Activated naive CD8-positive, alpha-beta T cell treated with anti-CD3 and anti-CD28 coated beads, Interleukin-2, amount 10 ng/mL, durations not matched to agents 7 days and 5 days (primary cell): ENCODE measurements at places on chromosomes 13 and 19. TPM values are rescaled to one million over a fixed set of nuclear protein-coding genes. Genes with fewer than 3 reads are reported as not detected.
A peak's percentile ranks its signal among the peaks of the same experiment; 100 is the strongest.

The TMC4 gene
- 3.0 TPM for total RNA-seq

The PTOV1 gene
- total RNA-seq: 99.7 TPM

The CALR3 gene
- total RNA-seq: not detected

The ZNF382 gene
- 15.6 TPM for total RNA-seq

The PRKCG gene
- not detected for total RNA-seq

The CBLC gene
- not detected for total RNA-seq

The MBD3L3 gene
- total RNA-seq: not detected

The ZNF154 gene
- total RNA-seq: 14.9 TPM

The CDC42EP5 gene
- total RNA-seq: not detected

The CCDC124 gene
- total RNA-seq: 56.4 TPM

The ZNF835 gene
- total RNA-seq: 6.5 TPM

The SLC25A41 gene
- total RNA-seq: 0.91 TPM

DNA sequence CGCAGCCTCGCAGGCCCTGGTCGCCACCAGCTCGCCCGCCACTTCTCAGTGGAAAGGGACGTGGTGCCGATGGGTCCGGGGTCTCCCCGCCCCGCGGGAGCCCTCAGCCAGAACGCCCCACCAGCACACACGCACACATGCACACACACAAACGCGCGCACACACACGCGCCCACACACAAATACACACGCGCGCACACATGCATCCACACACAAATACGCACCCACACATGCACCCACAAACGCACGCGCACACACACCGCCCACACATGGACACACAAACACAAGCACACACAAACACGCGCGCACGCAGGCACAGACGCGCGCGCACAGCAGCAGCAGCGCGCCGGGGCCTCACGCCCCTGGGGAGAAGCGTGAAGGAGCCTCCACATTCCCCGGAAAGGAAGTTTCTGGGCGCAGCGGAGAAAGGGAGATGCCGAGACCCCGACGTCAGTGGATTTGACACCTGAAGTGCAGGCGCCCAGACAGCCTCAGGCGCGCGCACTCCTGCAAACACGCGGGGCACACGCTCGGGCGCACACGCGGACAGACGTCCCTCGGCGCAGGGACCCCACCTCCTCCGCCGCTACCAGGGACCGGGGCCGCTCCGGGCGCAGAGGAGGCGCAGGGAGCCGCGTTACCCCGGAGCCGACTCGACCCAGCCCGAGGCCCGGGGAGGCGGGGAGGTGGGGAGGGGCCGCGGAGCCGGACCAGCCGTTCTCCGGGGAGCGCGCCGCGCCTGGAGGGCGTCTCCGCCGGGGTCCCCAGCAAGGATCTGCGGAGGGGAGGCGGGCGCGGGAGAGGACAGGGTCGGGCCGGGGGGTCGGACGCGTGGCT is 622 bp downstream of the RASA3 start:
- peak; percentile 63 for DNase-seq

- no peak for DNase-seq
Measured at GRCh38 chr13:29502391-29503008, 93.0 kb downstream of the SLC7A1 start.

DNA sequence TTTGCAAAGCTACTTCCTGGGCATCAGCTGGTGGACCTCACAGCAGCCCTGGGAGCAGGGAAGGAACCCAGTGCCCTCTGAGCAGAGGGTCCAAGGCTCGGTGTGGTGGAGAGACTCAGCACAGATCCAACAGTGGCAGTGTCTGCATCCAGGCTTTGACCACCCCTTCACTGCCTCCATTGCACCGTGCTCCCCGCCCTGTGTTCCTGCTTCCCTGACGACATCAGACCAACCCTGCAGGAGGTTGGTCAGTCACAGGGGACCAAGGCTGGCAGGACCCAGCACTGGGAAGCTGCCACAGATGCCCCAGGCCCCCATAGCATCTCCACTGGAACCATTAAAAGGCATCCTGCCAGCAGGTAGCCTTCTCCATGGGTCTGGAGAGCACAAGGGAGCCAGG is 7.8 kb upstream of the VSTM2B start:
- DNase-seq: peak; percentile 9

- no peak for DNase-seq
Measured at GRCh38 chr13:23668562-23668961, 98.3 kb downstream of the TNFRSF19 start.

- DNase-seq: no peak
Measured at GRCh38 chr19:42032431-42032830, 37.6 kb downstream of the GRIK5 start.

GRCh38 chr19:50311723-50312635 is 17.2 kb downstream of the KCNC3 start:
- DNase-seq: no peak

DNA sequence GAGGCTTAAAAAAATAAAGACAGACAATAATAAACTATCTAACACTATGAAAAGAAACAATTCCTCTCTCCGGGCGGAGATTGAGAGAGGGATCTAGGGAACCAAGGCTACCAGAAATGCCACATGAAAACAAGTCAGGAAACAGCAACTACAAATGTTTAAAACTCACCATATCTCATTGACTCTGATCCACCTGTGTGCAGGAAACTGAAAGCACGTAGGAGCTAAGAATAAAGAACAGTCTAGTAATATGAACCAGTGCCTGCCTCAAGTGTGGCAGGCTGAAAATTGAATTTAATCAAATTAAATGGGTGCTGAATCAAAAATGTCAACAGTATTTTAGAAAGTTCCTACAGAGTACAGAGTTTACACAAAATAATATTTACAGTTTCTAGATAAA is 1701.0 kb downstream of the SLITRK5 start:
- DNase-seq: no peak

DNA sequence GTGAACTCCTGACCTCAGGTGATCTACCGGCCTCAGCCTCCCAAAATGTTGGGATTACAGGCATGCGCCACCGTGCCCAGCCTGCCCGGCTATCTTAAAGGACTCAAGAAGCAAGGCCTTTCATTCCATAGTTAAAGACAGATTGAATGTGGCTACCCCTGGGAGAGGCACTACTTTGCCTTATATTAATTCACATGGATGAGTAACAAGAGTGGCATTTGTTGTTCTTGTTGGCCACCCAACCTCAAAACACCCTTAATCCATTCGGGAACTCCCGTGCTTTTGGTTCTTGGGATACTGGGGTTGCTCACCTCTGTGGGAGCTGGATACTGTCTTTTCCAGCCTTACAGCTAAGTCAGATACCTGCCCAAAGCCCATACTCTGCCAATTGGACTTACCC is 34.4 kb upstream of the ABCC4 start:
- DNase-seq: no peak

DNA sequence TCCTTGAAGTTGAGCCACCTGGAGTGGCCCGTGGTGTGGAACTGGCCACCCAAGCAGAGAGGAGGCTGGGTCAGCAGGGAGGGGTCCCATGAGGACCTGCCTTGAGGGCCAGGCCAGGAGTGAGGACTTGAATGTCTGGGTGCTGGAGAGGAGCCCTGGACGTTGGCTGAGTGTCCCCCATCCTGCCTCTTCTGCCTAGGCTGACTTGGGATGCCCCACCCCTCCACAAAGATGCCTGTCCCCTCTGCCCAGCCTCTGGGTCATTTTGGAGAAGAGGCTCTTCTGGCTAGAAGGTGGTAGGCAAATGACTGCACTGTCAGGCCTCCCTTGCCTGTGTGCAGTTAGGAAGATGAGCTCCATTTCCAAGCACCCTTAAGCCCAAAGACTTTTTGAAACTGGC is 1.7 kb downstream of the SSBP4 start:
- no peak for DNase-seq

- DNase-seq: no peak
Measured at GRCh38 chr19:2291185-2291751, 9.3 kb upstream of the PEAK3 start.

- no peak for DNase-seq
Measured at GRCh38 chr19:18603255-18603957, 3.2 kb downstream of the CRLF1 start.

DNA sequence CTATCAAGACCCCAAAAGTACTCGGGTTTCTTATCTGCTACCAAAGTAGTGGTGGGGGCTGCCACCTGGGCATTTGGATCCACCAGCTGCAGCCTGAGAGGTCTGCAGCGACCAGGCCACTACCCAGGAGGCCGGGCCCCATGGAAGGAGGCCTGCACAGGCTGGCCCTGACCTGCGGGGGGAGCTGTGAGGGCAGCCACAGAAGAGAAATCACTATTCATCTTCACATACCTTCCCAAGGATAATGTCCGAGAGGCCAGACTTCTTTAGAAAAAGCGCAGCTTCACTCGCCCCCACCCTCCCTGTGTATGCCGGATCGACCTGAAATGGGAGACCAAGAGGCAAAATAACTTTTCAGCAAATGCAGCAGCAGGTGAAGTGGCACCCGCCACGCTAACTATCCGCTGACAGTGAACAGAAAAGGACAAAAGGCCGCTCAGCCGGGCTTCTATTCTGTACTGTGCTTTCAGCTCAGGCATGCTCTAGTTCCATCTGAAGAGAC is 30.1 kb downstream of the EPS15L1 start:
- peak; percentile 45 for DNase-seq

GRCh38 chr19:48283908-48284307 is 14.0 kb downstream of the ZNF114 start:
- DNase-seq: no peak

GRCh38 chr13:23844132-23844531 is 45.1 kb downstream of the MIPEP start:
- DNase-seq: no peak

DNA sequence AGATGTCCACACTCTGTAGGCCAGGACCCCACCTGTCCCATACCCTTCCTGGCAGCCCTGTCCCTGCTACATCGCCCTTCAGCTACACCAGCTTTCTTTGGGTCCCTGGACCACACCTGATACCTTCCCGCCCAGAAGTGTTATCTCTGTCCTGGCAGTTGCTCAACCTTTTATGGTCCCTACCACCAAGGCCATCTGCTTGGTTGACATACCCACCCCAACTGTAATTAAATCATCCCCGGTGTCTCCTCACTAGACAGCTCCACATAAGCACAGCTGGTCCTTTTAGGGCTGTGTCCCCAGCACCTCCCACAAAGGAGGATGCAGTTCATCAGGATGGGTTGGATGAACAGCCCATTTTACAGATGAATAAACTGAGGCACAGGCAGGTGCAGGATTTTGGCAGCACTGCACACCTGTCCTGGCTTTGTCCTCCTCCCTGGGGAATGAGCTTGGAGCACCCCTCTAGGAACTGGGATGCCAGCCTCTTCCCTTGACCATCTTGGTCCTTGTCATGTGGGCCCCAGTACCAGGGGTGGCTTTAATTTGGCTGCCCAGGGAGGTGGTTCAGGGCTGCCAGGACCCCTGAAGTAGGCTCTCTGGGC is 12.9 kb downstream of the NACC1 start:
- no peak for DNase-seq

DNA sequence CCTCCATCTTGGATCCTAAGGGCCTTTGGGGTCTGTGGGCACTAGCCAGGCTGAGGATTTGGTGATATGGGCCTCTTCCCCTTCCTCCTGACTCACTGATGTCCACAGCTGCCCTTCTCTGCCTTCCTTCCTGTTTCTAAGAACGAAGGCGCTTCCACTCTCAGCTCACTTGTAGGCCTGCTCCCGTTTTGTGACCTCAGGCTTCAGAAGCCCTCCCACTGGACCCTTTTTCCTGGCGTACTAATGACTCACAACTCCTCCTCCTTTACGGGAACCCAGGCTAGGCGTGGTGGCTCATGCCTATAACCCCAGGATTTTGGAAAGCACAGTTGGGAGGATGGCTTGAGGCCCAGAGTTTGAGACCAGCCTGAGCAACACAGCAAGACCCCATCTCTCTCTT is 55.6 kb downstream of the TMED1 start:
- DNase-seq: no peak

DNA sequence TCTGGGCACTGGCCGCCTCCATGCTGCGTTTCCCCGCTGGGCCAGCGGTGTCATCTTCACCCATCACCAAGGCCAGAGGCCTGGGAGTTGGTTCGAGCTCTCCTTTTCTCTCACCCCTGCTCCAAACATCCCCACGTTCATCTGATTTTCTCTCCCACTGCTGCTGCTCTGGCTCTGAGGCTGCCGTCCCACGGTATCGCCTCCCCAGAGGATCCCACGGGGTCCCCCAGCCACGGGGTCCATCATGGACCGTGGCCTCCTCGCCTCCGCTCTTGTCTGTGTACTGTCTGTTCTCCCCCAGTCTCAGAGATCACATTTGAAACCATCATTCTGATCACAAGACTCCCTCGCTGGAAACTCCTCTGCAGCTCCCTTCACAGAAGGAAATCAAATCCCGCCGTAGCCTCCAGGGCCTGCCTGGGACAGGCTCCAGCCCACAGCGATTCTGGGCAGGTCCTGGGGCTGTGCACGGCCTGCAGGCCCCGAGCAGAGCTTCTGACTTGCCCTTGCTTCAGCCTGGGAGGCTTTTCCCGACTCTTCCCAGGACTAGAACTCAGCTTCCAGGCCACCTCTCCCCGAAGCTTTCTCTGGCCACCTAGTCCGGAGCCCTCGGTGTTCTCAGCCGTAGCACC is 64.2 kb downstream of the SOX1 start:
- DNase-seq: no peak

- no peak for DNase-seq
Measured at GRCh38 chr13:102440259-102440936, 38.5 kb upstream of the FGF14 start.

GRCh38 chr13:24308068-24308445 is 1.3 kb upstream of the C1QTNF9 start:
- DNase-seq: no peak

DNA sequence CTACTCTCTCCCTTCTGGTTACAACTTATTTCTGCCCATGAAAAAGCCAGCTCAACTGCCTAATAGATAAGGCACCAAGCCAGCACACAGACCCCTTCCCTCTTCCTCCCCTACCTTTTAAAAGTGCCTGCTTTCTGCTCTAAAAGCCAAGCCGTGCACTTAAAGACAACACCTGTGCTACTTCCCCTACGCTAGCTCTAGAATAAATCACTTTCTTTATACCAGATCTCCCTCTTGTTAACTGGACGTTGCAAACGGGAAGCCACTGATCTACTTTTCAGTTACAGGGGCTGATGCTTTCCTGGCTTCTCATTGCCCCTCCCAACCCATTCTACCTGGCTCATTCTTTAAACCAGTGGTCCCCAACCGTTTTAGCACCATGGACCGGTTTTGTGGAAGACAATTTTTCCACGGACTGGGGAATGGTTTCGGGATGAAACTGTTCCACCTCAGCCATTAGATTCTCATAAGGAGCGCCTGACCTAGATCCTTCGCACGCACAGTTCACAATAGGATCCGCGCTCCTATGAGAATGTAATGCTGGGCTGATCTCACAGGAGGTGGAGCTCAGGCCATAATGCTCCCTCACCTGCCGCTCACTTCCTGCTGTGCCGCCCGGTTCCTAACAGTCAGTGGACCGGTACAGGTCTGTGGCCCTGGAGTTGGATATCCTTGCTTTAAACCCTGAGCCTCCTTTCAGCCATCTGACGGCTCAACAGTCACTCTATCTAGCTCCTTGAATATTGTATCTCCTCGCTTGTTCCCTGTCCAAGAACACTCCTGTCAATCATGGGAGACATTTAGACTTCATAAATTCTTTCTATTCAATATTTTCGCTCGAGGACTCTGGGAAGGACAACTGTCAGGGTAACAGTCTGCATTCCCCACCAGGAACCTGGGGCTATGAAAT is 841 bp upstream of the ZNF223 start:
- peak; percentile 39 for DNase-seq

DNA sequence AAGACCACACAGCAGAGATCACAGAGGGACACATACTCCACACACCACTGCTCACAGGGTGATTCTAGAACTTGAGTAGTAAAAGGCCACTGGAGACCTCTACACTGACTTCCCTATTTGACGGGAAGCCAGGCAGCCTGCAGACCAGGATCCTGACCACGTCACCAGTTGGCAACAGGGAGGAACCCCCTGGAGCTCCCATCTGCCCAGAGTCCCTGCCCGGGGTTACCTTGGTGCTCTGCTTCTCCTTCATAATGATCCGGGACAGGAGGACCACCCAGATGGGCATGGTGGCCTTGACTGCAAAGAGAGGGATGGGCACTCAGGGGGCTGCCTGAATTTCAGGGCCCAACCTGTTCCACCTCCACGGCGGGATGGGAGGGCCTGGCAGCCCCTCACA is 932 bp downstream of the SLC35E1 start:
- no peak for DNase-seq
